ENCODE measurements at places on chromosomes 7 and 10. TPM values are rescaled to one million over a fixed set of nuclear protein-coding genes. Genes with fewer than 3 reads are reported as not detected.

DNA sequence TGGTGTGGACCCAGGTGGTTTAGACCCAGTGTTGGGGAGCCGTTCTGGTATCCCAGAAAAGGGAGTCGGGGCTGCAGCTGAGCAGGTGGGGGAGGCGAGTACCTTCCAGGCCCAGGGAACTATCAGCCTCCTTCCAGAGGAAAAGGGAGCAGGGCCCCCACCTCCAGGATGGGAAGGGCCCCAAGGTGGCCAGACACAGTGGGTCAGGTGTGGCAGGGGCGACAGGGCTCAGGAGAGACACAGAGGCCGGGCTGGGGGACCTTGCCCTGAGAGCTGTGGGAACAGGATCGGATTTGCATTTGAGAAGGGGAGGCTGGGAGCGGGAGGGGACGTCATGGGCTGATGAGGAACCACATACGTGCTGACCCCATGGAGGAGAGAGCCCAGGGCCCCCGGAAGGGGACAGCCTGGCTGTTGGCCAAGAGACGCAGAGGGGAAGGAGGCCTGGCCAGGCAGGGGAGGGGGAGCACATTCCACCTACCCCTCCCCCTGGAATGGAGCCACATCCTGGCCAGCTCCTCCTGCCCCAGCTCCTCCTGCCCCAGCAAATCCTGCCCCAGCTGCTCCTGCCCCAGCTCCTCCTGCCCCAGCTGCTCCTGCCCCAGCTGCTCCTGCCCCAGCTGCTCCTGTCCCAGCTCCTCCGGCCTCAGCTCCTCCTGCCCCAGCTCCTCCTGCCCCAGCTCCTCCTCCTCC lies 9.7 kb upstream of the TTYH3 start:
- H3K4me1 ChIP-seq, result peaks cover 66% of the 10 kb centered on the region
- H3K36me3 ChIP-seq, result no peaks in the 10 kb centered on the region
- H3K27ac ChIP-seq, result no peak overlapping the region
- no peak for DNase-seq
- no peak overlapping the region for H3K4me3 ChIP-seq
- no peaks in the 10 kb centered on the region for H3K27me3 ChIP-seq

DNA sequence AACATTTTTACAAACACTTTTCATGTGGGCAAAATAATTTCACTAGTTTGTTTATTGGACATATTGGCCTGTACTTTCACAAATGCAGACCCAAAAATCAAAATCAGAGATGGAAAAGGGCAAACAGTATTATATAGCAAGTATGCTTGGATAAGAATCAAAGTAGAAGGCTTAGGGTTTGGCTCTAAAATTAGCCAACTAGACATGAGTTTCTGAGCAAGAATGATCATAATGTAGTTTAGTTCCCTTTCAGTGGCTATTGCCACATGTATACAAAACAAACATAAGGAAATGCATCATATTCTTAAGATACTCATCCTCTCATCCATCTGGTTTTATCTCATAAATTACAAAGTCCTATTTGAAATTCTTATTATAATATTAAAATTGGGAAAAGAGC lies 132.5 kb downstream of the IMMP2L start:
- H3K4me3 ChIP-seq, result no peak overlapping the region
- no peaks in the 10 kb centered on the region for H3K27me3 ChIP-seq
- H3K27ac ChIP-seq, result no peak overlapping the region
- no peaks in the 10 kb centered on the region for H3K36me3 ChIP-seq

The IFIT2 gene
- 3.0 TPM for total RNA-seq

DNA sequence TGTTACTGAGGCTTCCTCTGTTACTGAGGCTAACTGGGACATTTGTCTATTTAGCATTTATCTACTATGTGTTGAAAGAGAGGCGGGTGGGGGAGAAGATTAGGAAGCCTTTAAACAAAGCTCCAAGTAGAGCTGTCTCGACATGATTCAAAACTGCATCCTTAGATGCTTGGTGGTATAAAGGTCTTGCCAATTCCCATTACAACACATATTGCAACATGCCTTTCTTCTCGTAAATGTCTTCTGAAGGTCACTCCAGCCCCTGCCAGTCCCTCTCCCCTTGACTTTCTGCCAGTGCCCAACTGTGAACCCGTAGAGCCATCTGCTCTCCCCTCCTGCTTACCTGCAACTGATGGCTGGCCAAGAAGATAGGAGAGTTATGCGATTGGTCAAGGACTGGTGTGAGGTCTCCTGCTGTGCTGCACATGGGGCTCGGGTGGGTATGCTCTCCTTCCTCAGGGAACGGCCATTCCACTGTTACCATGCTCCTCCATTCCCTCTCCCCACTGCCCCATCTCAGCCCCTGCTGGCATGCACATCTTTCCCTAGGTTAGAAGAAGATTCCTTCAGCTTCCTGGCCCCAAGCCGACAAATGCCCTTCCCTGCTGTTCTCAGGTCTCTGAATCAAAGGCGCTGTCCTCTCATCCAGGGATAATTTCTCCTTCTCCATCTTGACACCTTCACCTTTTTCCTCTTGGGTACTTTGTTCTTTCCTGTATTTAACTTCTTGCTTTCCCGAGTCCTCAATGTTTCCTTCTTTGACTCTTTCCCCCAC lies 43.6 kb upstream of the ZNF32 start:
- no peaks in the 10 kb centered on the region for H3K36me3 ChIP-seq
- peak overlapping the region; percentile 10 for H3K27ac ChIP-seq
- no peak for DNase-seq
- no peaks in the 10 kb centered on the region for H3K27me3 ChIP-seq
- H3K4me3 ChIP-seq, result no peak overlapping the region

- peaks cover 45% of the 10 kb centered on the region for H3K36me3 ChIP-seq
- no peaks in the 10 kb centered on the region for H3K27me3 ChIP-seq
- no peak for DNase-seq
- peaks cover 30% of the 10 kb centered on the region for H3K4me1 ChIP-seq
Observed at GRCh38 chr7:73703225-73703624, 16.2 kb downstream of the STX1A start.

DNA sequence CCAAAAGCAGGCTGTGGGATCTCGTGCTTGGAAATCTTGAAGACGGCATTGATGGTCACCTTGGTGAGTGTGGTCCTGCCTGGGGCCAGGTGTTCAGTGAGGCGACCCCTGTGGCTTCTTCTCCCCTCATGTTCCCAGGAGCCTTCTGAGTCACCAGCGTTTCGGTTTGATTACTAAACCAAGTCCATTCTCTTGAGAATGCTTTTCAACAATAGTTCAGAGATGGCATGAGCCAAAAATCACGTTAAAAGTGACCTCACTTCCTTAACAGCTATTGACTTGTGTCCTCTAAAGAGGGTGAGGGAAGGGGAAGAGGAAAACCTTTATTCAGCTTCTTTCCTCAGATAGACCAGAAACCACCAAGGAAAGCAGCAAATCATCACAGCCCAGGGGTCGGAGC lies 315.2 kb downstream of the GATA3 start:
- H3K27me3 ChIP-seq, result no peaks in the 10 kb centered on the region
- H3K36me3 ChIP-seq, result no peaks in the 10 kb centered on the region
- DNase-seq, result no peak
- no peaks in the 10 kb centered on the region for H3K4me1 ChIP-seq
- H3K27ac ChIP-seq, result no peak overlapping the region

GRCh38 chr7:138768241-138768640 lies 29.6 kb upstream of the TMEM213 start:
- no peaks in the 10 kb centered on the region for H3K27me3 ChIP-seq
- H3K27ac ChIP-seq, result no peak overlapping the region
- DNase-seq, result no peak
- H3K36me3 ChIP-seq, result no peaks in the 10 kb centered on the region

The AASS gene
- total RNA-seq, result 21.0 TPM

The ELN gene
- 16.6 TPM for total RNA-seq

The NPC1L1 gene
- total RNA-seq, result not detected

The GRID2IP gene
- total RNA-seq, result not detected
